IPS-NIHi11 (cell line): ENCODE measurements at places on chromosomes 3 and 15.

DNA sequence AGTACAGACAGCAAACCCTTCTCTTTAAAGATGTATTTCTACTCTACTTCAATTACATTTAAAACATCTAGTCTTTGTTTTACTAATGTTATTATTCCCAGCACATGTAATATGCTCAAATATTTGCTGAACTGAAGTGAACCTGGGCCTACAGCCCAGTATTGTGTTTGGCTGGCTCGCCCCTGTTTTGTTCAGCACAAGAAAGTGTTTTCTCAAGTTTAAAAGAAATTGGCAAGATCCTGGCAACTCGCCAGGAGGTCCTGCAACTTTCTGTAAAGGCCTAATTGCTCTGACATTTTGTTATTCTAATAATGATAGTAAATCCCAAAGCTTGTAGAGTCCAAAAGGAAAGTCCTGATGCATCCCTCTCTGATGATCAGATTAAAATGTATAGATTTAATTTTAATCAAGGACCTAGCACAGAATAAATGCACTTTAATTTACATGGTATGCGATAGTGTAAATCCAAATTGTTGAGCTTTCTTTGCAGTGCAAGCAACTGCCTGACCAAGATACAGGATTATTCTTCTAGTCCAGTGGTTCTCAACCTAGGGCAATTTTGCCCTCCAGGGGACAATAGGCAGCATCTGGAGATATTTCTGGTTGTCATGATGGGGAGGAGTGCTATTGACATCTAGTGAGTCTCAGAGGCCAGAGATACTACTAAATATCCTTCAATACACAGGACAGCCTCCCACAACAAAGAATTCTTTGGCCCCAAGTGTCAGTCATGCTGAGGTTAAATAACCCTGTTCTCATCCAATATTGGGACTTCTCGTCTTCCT is 35.7 kb upstream of the TMOD3 start:
- no peak for DNase-seq

- DNase-seq = no peak
These were observed 207.7 kb downstream of the NAALADL2 start for GRCh38 chr3:175066617-175067415.

DNA sequence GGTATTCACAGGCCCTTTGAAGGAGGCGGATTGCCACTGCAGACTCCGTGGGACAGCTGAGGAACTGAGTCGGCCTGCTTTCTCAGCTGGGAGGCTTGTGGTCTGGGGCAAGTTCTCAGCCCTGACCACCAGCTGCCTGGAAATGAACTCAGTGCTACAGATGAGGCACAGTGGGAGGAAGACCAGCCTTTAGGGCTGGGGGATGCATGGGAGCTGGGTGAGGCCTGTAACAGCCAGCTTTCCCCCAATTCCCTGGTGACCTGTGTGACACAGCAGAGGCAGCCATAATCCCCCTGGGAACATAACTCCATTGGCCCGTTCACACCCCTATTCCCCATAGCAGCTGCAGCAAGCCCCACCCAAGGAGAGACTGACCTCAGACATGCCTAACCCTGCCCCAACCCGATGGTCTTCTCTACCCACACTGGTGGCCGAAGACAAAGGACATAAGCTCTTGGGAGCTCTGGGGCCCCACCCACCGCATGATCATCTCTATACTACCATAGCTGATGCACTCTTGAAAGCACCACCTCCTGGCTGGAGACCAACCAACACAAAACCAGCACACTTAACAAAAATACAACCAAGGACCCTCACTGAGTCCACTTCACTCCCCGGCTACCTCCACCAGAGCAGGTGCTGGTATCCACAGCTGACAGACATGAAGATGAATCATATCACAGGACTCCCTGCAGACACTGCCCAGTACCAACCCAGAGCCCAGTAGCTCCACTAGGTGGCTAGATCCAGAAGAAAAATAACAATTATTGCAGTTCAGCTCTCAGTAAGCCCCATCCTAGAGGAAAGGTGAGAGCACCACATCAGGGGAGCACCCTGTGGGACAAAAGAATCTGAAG is 24.9 kb downstream of the ZMAT3 start:
- no peak for DNase-seq

- no peak for DNase-seq
These were observed 43.5 kb upstream of the SLC22A13 start for GRCh38 chr3:38222032-38222634.

- DNase-seq = no peak
These were observed 19.0 kb downstream of the XYLB start for GRCh38 chr3:38365469-38366062.

- DNase-seq = no peak
These were observed 19.7 kb upstream of the ANO10 start for GRCh38 chr3:43641306-43642114.

GRCh38 chr3:29291982-29292363 is 11.1 kb downstream of the RBMS3 start:
- DNase-seq = no peak

- DNase-seq = peak; percentile 26
These were observed 58.4 kb upstream of the HRH1 start for GRCh38 chr3:11095932-11096265.

DNA sequence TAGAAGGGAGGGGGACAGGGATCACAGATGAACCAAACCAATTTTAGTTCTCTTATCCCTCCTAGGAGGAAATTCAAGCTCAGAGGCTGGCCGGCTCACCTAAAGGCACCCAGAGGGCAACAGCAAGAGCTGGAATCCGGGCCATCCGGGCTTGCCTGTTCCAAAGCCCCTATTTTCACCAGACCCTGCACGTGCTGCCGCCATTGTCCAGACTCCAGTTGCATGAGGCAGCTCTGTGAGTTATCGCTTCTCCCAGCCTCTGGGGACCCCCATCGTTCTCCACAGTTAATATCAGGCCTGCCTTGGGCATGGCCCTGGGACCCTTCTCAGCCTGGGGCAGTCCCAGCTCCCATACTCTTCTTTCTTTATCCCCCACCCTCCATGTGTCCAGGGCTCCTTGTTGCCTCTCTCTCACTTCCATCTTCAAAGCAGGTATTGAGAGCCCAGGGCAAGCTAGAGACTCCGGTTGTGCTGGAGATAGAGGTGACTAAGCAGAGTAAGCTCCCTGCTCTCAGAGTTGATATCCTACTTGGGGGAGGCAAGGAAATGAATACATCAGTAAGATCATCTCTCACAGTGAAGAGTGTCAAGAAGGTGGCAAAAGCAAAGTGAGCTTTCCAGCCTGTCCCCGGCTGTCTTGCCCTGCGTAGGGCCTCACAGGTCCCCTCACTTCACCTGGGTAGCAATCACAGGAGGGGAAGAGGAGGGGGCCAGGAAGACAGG is 322.8 kb downstream of the UACA start:
- no peak for DNase-seq

DNA sequence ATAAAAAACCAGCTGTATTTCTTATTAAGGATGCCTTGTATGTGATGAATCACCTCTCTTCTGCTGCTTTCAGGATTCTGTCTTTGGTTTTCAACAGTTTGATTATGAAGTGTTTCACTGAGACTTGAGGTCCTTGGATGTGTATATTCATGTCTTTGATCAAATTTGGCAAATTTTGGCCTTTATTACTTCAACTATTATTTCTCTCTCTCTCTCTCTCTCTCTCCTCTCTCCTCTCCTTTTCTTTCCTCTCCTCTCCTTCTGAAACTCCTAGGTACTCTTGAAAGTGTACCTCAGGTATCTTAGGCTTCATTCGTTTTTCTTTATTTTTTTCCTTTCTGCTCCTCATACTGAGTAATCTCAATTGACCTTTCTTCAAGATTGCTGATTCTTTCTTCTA is 43.3 kb downstream of the LSM3 start:
- no peak for DNase-seq

- DNase-seq = no peak
These were observed 15.3 kb downstream of the CD276 start for GRCh38 chr15:73699249-73700040.

DNA sequence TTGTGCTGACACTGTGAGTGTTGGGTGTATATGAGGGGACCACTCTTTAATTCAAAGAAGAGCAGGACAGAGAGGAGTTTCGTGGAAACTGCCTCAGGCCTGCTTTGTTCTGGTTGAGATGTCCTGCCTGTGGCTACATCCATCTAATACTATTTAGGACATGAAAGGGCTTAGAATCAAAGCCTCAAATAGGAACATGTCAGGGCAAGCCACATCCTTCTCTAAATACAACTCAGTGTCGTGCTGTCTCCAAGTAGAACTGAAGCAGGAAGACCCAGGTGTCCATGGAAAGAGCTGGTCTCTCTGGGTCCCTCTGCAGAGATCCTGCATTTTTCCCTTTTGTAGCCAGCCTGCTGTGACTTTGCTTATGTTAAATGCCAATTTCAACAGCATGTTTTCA is 156.2 kb upstream of the UMPS start:
- no peak for DNase-seq
